ENCODE measurements at places on chromosomes 1 and 21. TPM values are rescaled to one million over a fixed set of nuclear protein-coding genes. Genes with fewer than 3 reads are reported as not detected.
A peak's percentile ranks its signal among the peaks of the same experiment; 100 is the strongest.

LCE2A gene
- not detected for total RNA-seq

DNA sequence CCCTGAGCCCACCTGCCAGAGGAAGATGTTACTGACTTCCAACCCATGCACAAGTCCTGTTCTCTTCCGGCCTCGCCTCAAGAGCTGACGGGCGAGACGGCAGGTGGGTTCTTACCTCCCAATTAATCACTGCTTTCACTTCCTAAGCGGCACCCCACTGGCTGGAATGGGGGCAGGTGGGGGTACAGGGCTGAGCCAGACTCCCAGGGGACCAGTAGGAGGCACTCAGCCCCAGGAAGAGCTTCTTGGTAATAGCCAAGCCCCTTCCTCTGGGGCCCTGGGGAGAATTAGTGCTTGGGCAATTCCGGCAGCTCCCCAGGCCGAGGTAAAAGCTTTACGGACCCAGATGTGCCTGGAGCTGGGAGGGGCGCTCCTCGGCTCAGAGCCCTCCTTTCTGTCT is 9.7 kb downstream of the CNTN2 start:
- H3K36me3 ChIP-seq, result no peaks in the 10 kb centered on the region
- no peak overlapping the region for H3K4me3 ChIP-seq
- no peaks in the 10 kb centered on the region for H3K4me1 ChIP-seq
- no peak for DNase-seq
- no peak overlapping the region for H3K27ac ChIP-seq
- no peaks in the 10 kb centered on the region for H3K27me3 ChIP-seq

GRCh38 chr1:167698313-167698712 is 23.5 kb upstream of the MPZL1 start:
- no peak overlapping the region for H3K4me3 ChIP-seq
- no peaks in the 10 kb centered on the region for H3K4me1 ChIP-seq
- no peak overlapping the region for H3K27ac ChIP-seq
- no peak for DNase-seq
- no peaks in the 10 kb centered on the region for H3K36me3 ChIP-seq

- H3K27ac ChIP-seq, result no peak overlapping the region
- DNase-seq, result no peak
- no peaks in the 10 kb centered on the region for H3K36me3 ChIP-seq
- H3K4me1 ChIP-seq, result peaks cover 8% of the 10 kb centered on the region
- H3K4me3 ChIP-seq, result no peak overlapping the region
These were observed 3.7 kb upstream of the SEMA4A start for GRCh38 chr1:156149374-156150332.

CELA2A gene
- 3.7 TPM for total RNA-seq

GRCh38 chr1:86747304-86747703 is 42.9 kb downstream of the SH3GLB1 start:
- DNase-seq, result no peak
- no peaks in the 10 kb centered on the region for H3K27me3 ChIP-seq
- no peaks in the 10 kb centered on the region for H3K36me3 ChIP-seq
- no peak overlapping the region for H3K4me3 ChIP-seq

SUSD4 gene
- total RNA-seq, result 17.7 TPM

GRCh38 chr1:219682788-219683187 is 69.9 kb upstream of the ZC3H11B start:
- H3K4me1 ChIP-seq, result no peaks in the 10 kb centered on the region
- H3K36me3 ChIP-seq, result no peaks in the 10 kb centered on the region
- H3K4me3 ChIP-seq, result no peak overlapping the region
- DNase-seq, result no peak

TAF1A gene
- total RNA-seq, result 13.2 TPM

- DNase-seq, result peak; percentile 73
- H3K27me3 ChIP-seq, result no peaks in the 10 kb centered on the region
- peak overlapping the region; percentile 88 for H3K27ac ChIP-seq
- H3K4me3 ChIP-seq, result no peak overlapping the region
These were observed 1.9 kb downstream of the FTCD start for GRCh38 chr21:46153247-46154154.

DNA sequence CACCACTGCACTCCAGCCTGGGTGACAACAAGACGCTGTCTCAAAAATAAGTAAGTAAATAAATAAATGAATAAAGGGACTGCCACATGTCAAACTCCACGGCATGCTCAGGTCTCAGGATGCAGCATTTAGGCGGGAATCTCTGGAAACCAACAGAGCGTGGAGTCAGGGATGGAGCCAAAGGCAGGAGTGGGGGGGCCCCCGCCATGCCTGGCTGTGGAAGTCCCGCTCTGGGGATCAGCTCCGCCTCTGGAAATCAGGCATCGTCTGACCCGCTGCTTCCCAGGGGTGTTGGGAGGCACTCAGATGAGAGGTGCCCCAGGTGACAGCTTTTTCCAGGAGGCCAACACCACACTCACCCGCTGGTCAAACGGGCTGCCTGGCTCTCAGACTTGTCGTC is 20.2 kb downstream of the KIF17 start:
- DNase-seq, result no peak
- H3K4me3 ChIP-seq, result no peak overlapping the region
- no peaks in the 10 kb centered on the region for H3K27me3 ChIP-seq
- no peak overlapping the region for H3K27ac ChIP-seq

GRCh38 chr1:186900539-186901237 is 71.9 kb downstream of the PLA2G4A start:
- H3K4me3 ChIP-seq, result no peak overlapping the region
- peak overlapping the region; percentile 34 for H3K27ac ChIP-seq
- H3K36me3 ChIP-seq, result no peaks in the 10 kb centered on the region
- H3K27me3 ChIP-seq, result no peaks in the 10 kb centered on the region

- H3K27ac ChIP-seq, result no peak overlapping the region
- no peaks in the 10 kb centered on the region for H3K36me3 ChIP-seq
- H3K4me1 ChIP-seq, result no peaks in the 10 kb centered on the region
- H3K4me3 ChIP-seq, result no peak overlapping the region
These were observed 110.8 kb downstream of the RABGAP1L start for GRCh38 chr1:174269989-174270651.

PRAMEF13 gene
- total RNA-seq, result not detected

TBX15 gene
- total RNA-seq, result 0.74 TPM
